T-helper 22 cell (primary cell): ENCODE measurements at places on chromosomes 1 and 21.

DNA sequence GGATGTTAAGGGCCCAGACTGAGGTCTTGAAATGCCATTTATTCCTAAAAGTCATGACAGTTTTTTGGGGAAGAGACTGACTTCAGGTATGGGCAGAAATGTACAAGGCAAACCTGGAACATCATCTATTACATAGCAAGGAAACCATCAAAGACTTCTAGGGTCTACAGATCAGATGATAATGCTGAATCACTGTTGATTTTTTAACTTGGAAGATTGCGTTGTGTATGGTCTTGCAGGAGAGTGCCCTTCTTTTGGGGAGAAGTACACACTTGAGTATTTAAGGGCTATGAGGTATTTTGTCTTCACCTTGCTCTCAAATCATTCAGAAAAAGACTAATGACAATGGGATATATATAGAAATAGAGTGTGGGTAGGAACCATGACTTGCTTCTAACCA is 15.4 kb upstream of the RD3 start:
- no peak for DNase-seq

GRCh38 chr1:211938561-211938997 is 96.8 kb downstream of the INTS7 start:
- no peak for DNase-seq

DNA sequence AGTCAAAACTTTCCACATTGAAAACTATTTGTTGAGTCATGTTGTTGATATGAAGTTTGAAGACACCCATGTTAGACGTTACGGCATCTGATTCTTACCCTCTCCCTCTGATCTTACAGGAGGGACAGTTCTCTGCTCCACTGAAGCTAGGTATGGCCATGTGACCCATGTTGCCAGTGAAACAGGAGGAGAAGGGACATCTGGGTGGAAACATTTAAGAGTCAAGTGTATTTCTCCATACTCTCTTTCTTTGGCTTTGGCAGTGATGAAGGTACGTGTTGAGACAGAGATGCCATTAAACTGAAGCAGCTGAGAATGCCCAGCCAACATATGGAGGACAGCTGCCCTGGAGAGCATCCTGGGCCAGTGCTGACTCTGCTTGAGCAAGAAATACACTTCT is 198.4 kb upstream of the PTGFR start:
- DNase-seq: no peak

DNA sequence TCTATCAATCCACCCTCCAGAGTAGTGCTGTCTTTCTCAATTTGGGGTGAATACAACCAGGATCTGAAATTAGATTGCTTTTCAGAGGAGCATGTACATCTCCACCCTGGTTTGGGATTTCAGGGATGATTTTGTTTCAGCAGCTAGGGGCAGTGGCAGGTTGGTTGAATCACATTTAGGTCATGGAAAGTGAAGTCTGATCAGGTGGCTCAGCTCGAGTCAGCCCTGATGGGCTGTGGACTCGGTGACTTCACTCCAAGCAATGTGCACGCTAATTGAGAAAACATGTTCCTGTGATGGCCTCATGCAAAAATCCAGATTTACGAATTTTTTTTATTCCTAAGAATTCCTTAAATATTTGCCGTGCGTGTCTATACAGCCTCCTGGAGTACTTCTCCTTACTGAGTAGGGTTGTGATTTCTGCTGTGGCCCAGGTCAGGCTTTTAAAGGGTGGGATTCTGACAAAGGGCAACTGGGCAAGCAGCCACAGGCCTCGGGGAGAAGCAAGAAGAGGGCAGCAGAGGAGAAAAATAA is 7.5 kb downstream of the NGF start:
- DNase-seq: no peak

- DNase-seq: no peak
Measured at GRCh38 chr21:34320011-34320410, 43.8 kb upstream of the KCNE2 start.

DNA sequence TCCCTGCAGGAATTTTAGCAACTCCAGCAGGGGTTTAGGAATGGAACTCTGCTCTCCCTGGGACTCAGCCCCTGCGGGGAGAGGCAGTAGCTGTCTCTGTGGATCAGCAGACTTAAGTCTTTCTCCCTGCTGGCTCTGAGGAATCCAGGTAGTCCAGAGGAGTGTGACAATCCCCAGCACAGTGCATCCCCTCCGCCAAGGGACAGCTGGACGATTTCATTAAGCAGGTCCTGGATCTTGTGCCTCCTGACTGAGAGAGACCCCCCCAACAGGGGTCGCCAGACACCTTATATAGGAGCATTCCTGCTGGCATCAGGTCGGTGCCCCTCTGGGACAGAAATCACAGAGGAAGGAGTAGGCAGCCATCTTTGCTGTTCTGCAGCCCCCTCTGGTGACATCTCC is 30.6 kb downstream of the AKT3 start:
- DNase-seq: no peak

DNA sequence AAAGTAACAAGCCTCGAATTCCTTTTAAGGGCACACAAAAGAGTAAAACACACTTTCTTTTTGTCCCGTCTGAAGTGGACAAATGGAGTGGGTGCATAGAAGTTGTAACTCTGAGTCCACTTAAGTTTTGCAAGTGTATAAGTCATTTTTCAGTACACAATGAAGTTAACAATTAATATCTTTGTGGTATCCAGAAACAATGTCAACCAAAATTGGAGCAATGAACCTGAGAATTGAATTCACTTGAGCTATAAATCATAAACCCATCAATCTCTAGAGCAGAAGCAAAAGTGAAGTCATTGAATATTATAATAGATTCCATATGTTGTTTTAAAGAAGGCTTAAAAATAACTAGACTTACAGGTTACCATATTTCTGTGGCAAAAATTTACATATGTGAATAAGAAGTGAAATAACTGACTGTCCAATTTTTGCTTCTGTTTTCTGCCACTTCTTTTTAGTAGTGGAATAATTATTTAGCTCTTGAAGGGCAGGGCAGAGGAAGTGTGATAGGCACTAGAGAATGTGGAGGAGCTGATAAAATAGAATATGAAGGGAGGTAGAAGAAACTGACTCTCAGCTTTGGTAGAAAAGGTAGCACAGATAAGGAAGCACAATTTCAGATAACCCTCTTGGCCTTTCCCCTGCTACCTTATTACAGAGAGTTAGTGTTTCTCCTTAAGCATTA is 73.9 kb upstream of the RGL1 start:
- DNase-seq: no peak

GRCh38 chr1:183619781-183620180 is 15.8 kb downstream of the ARPC5 start:
- no peak for DNase-seq

GRCh38 chr1:79155991-79156390 is 149.5 kb upstream of the ADGRL4 start:
- DNase-seq: no peak

DNA sequence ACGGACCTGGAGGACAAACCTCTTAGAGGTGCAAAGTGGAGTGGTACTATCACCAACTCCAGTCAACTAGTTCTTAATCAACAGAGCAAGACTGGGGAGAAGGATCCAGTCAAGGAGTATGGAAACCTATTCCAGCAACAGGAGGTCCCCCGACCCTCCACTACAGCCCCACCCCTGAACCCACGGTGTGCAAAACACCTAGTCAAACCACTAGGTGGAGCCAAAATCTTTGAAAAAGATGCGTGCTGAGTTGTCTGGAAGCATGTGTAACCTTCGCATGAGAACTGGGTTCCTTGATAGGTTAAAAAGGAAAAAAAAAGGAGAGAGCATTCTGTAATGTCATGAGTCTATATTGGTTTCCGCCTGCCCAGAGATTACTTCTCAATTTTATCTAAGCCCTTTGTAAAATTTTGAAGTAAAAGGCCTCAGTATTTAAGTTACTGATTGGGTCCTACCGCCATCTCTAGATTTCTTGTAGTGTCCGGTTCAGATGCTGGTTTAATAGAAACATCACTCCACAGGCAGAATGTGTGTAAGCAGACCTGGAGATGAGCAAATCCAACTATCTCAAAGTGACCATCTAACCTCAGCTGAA is 81.9 kb upstream of the HAO2 start:
- no peak for DNase-seq
